Psoas muscle (tissue), 8 donors: ENCODE measurements at places on chromosomes 13 and 19. TPM values are rescaled to one million over a fixed set of nuclear protein-coding genes. Genes with fewer than 3 reads are reported as not detected.

Gene SBSN
- total RNA-seq, result not detected

Gene RNF126
- 62.9 TPM for total RNA-seq

Gene DHX34
- 9.7 TPM for total RNA-seq

Gene KRTDAP
- not detected for total RNA-seq

GRCh38 chr19:58002384-58003173, at the start of gene ZNF606:
Gene ZNF606 (minus strand): TSS chr19:58002820. CDS start chr19:58001319, 1,501 bp downstream.
- peak within 1 kb of the TSS; percentile 99 for H3K4me3 ChIP-seq
- H3K36me3 ChIP-seq, result peaks cover 17% of the 10 kb centered on the region
- H3K27me3 ChIP-seq, result no peaks in the 10 kb centered on the region
- H3K4me1 ChIP-seq, result peaks cover 11% of the 10 kb centered on the region
- H3K27ac ChIP-seq, result peak within 1 kb of the TSS; percentile 95

- peaks cover 16% of the 10 kb centered on the region for H3K4me1 ChIP-seq
- H3K4me3 ChIP-seq, result no peak overlapping the region
- H3K27ac ChIP-seq, result no peak overlapping the region
Observed at GRCh38 chr19:44585371-44586133, 27.8 kb upstream of the IGSF23 start.

DNA sequence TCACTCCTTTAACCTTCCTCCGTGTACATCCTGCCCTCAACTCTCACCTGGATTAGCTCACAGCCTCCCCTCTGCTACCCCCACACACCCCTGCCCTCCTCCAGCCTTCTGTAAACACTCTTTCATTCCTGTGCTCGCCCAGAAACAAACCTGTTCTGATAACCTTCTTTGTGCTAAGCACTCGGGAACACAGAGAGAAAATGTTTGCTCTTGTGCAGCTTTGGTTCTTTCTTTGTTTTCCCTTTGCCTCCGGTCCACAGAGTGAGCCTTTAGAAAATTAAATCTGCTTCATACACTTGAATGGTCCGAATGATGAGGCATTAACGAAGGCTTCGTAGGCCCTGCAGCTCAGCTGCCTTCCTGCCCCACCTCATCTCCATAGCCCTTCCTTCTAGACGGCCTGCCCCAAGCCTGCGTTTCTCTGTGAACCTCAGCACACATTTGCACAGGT, 6.6 kb upstream of the ZDHHC20 start:
- H3K4me3 ChIP-seq, result no peak overlapping the region
- H3K4me1 ChIP-seq, result no peaks in the 10 kb centered on the region
- no peak for DNase-seq
- H3K27me3 ChIP-seq, result no peaks in the 10 kb centered on the region
- H3K27ac ChIP-seq, result no peak overlapping the region

DNA sequence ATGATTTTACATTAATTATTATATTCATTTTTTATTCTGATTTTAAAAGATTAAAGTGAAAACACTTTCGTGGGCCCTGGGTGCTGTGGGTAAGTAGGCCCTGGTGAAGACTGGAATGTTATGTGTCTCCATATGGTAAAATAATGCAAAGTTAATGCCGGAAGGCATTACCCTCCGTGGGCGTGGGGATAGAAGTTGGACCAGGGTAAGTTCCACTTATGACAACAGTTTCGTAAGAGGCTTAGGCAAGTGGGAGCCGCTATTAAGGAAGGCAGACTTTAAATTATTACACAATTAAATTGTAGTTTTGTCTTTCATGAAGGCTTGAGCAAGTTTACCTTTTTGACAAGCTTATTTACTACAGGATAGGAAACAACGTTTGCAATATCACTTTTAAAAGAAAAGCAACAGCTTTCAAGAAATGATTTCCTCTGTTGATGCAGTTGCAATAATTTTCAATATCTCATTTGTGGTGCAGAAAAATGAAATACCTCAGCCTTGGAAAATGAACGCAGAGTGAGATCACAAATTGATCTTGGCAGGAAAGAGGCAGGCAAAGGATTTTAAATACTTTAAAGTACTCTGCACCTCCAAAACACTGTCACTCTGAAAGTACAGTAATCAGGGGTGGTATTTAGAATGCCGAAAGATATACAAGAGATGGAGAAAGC, 310.6 kb downstream of the DCT start:
- H3K27me3 ChIP-seq, result no peaks in the 10 kb centered on the region
- no peaks in the 10 kb centered on the region for H3K36me3 ChIP-seq
- no peak for DNase-seq
- no peak overlapping the region for H3K4me3 ChIP-seq

- H3K27ac ChIP-seq, result no peak overlapping the region
- peaks cover 26% of the 10 kb centered on the region for H3K4me1 ChIP-seq
- H3K4me3 ChIP-seq, result peak overlapping the region; percentile 17
- H3K36me3 ChIP-seq, result no peaks in the 10 kb centered on the region
Observed at GRCh38 chr13:23506807-23507291, 63.4 kb upstream of the TNFRSF19 start.

GRCh38 chr19:30555075-30555790, 183.0 kb downstream of the ZNF536 start:
- H3K27me3 ChIP-seq, result no peaks in the 10 kb centered on the region
- no peak overlapping the region for H3K4me3 ChIP-seq
- no peaks in the 10 kb centered on the region for H3K36me3 ChIP-seq
- DNase-seq, result no peak
- no peak overlapping the region for H3K27ac ChIP-seq

DNA sequence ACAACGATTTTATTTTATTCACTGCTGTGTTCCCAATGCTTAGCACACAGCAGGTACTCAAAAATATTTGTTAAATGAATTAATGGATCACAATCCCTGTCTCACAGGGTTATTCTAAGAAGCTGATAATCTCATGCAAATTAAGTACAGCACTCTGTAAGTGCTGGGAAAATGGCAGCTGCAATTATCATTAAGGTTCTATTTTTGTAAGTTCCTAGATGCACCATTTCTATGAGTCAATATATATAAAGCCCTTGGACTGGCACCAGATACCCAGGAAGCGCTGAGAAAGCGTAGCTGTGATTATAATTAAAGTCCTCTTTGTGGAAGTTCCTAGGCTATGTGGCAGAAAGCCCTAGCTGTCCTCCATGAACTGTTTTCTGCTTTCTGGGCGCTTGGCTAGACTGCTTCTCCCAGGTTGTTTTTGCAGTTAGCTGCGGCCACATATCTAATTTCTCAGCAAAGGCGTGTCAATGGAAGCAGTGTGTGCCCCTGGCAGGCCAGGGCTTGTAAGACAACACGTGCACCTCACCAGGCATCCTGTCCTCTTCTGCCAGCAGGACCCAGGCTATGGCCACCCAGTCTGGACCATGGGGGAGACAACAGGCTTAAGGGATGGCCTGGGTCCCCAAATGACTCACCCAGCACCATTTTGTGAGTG, 5.2 kb upstream of the SRRM5 start:
- no peaks in the 10 kb centered on the region for H3K4me1 ChIP-seq
- no peak overlapping the region for H3K4me3 ChIP-seq
- peaks cover 36% of the 10 kb centered on the region for H3K36me3 ChIP-seq
- peak overlapping the region; percentile 36 for H3K27ac ChIP-seq
- no peaks in the 10 kb centered on the region for H3K27me3 ChIP-seq
- DNase-seq, result no peak

DNA sequence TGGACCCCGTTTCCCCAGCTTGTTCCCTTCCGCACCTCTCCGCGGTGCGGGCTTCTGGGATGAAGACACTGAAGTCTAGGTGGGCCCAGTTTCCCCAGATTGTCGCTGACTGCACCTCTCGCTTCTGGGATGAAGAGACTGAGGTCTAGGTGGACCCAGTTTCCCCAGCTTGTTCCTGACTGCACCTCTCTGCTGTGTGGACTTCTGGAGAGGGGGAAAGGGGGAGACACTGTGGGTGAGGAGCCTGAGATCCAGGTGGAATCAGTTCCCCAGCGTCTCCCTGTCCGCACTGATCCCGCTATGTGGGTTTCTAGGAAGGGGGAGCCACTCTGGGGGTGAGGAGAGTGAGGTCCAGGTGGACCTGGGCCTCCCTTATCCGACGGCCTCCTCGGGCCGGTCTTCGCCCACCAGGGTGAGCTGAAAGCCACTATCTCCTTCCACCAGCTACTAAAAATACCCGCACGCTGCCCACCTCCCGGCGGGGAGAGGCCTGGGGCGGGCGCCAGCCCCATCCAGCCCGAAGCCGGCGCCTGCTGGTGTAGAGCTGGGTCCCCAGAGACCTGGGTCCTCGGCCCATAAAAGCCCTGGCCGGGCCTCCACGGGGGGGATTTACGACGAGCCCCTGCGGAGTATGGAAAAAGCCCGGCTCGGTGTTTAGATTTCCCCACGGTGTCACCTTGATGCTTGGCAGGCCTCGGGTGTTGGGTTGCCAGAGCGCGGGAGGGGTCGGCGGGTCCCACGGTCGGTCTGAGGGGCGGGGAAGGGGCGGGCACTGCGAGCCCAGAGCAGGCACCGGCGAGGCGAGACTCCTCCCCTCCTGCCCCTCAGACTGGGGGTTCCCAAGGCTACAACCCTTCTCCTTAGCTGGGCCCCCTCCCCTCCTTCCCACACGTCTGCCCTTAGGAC, 10.6 kb downstream of the FUT6 start:
- peak overlapping the region; percentile 52 for H3K4me3 ChIP-seq
- H3K4me1 ChIP-seq, result no peaks in the 10 kb centered on the region

DNA sequence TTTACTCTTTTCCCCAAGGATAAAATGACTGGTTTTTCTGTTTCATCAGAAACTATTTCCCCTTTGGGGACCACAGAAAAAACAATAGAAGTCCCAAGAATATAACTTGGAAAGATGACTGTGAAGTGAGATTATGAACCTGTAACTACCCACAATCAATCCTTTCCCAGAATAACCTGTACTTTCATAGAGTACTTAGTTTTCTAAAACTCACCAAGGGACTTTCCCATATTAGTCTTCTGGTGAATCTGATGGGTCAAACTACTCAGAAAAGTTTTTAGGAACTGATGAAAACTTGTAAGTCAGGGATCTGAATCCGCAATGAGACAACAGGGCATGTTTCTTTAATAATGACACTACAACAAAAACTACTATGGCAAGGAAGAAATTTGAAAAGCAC, 62.6 kb downstream of the STK24 start:
- H3K27me3 ChIP-seq, result no peaks in the 10 kb centered on the region
- no peaks in the 10 kb centered on the region for H3K36me3 ChIP-seq
- H3K27ac ChIP-seq, result no peak overlapping the region
- peaks cover 35% of the 10 kb centered on the region for H3K4me1 ChIP-seq
- no peak for DNase-seq
- H3K4me3 ChIP-seq, result no peak overlapping the region

DNA sequence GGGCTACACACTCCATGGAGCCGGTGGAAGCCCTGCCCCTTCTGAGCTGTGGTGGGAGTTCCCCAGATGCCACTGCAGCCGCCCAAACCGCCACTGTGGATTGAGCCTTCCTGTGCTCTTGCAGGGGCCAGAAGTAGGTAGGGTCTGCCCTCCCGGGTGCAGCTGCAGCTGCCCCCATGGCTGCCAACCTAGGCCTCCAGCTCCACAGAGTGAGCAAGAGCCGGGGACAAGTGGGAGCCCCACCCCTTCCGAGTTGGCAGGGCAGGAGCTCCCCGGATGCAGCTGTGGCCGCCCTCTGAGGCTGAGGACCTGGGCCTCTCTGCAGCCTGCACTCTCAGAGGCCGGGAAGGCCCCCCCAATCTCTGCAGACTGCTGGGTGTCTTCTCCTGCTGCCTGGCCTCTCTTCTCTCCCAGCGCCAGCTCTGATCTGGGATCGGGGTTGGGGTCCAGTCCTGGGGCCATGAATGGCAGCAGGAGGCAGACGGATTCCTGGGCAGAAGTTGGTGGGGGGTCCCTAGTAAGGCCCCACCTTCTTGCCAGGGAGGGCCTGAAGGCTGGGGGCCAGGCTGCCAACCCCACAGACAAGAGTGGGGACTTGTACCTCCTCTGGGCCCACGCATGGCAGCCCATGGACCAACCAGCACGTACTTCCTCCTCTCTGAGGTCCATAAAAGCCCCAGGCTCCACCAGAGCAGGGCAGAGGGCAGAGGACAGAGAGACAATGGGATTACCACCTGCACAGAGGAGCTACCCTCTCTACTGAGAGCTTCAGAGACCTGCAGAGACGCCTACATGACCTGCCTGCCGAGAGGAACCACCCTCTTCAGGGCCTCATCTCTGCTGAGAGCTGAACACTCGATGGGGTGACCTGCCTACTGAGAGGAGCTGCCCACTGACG, 28.9 kb downstream of the AP2S1 start:
- H3K36me3 ChIP-seq, result no peaks in the 10 kb centered on the region
- H3K4me1 ChIP-seq, result no peaks in the 10 kb centered on the region
- H3K27me3 ChIP-seq, result no peaks in the 10 kb centered on the region
- no peak for DNase-seq

DNA sequence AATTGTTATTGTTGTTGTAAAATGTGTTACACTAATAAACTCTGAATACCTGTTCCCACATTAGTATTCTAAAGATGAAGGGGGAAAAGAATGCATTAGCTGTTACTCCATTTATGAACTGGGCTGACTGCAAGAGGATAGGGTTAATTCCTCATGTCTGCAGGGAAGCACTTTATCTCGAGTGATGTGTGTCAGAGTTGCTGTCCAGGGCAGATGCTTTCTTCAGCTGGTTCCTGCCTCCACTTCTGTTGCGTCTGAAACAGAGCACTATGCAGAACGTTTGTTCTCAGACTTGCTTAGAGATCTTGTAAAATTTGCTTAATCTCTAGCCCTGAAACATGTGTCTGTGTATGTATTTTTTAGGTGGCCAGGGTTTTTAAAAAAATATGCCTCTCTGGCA, 318.8 kb downstream of the SPRY2 start:
- no peak overlapping the region for H3K4me3 ChIP-seq
- DNase-seq, result no peak
- no peaks in the 10 kb centered on the region for H3K36me3 ChIP-seq
- no peaks in the 10 kb centered on the region for H3K4me1 ChIP-seq
- no peak overlapping the region for H3K27ac ChIP-seq
